T1000 (cell line): ENCODE measurements at places on chromosomes 7 and 10.
A peak's percentile ranks its signal among the peaks of the same experiment; 100 is the strongest.

- no peak for DNase-seq
These were observed 26.9 kb downstream of the FAM13C start for GRCh38 chr10:59335497-59335896.

DNA sequence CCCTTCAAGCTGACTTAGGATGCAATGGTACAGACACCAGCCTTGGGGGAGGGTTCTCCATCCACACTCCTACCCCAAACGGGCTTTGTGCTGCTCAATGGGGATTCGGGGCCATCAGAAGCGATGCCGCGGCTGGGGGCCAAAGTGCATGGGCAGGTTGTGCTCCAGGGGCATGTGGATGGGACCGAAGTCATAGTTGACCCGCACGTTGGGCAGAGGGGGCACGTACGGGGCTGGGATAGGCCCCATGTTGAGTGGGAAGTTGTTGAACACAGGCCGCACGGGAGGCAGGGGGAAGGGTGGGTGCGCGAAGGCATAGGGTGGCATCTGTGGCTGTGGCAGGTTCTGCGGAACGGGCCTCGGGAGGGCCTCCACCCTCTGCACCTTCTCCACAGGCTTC lies 158.7 kb downstream of the RNF216 start:
- no peak for DNase-seq

DNA sequence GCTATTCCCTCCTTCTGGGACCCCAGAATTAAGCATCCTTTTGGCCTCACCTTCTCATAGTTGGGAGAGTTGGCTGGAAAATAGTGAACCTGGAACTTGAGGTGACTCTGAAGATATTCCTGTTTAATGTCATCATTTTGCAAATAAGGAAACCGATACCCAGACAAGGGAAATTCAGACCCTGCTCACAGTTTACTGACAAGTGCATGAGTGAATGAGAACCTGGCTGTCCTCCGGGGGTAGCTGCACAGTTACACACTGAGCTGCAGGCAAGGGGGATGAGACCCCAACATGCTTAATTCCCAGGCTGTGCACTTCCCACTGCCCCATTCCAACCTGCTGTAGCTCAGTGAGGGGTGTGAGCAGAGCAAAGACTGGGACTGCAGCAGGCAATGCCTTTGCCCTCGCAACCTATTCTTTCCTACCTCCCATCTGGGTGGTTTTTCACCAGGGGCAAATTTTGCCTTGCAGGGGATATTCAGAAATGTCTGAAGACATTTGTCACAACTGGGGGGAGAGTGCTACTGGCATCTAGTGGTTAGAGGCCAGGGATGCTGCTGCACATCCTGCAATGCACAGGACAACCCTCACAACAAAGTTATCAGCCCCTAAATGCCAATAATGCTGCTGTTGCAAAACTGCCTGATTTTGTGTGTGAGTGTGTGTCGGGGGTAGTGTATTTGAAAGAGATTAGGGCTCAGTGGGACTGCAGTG lies 136.2 kb downstream of the SORCS3 start:
- DNase-seq = no peak

DNA sequence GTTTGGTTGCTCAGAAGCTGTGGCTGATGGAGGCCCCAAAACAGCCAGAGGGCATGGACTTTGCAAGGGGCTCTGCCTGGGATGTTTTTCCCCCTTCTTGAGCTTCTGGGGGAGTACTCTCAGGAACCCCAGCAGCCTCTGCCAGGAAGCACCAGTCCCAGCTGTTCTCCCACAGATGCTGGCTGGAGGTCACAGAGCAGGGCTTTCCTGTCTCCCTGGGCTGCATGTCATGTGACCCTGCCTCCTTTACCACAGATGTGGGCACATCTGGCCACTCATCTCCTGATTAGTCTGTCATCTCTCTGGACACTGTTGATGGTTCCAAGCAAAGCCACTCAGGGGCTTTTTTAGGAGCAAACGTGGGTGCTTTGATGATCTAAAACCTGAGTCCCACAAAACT lies 136.7 kb downstream of the NEURL1 start:
- DNase-seq = no peak

DNA sequence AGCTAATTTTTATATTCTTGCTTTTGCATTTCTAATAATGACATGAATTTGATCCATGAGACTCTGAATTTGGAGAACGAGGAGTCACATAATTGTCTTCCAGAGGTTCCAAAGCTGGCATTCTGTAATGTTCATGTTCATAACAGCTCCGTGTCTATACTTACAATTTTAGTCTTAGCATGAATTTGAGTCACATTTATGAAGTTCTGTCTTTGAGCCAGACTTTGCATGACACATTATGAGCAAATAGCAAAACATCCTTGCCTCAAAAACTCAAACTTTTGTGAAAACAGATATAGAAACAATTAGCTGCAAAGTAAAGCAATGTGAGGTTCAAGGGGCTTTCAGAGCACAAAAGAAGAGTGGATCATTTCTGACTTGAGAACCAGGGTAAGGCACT lies 44.5 kb upstream of the CAV2 start:
- DNase-seq = no peak

GRCh38 chr10:12081879-12082557 lies 13.3 kb downstream of the DHTKD1 start:
- no peak for DNase-seq

GRCh38 chr7:50793120-50793946 lies 10.6 kb upstream of the GRB10 start:
- peak; percentile 24 for DNase-seq

- no peak for DNase-seq
These were observed 896.4 kb downstream of the PCDH15 start for GRCh38 chr10:53904506-53905241.

GRCh38 chr7:99165816-99166215 lies 21.9 kb upstream of the SMURF1 start:
- DNase-seq = no peak

GRCh38 chr7:50366311-50366710 lies 61.8 kb downstream of the IKZF1 start:
- DNase-seq = no peak

DNA sequence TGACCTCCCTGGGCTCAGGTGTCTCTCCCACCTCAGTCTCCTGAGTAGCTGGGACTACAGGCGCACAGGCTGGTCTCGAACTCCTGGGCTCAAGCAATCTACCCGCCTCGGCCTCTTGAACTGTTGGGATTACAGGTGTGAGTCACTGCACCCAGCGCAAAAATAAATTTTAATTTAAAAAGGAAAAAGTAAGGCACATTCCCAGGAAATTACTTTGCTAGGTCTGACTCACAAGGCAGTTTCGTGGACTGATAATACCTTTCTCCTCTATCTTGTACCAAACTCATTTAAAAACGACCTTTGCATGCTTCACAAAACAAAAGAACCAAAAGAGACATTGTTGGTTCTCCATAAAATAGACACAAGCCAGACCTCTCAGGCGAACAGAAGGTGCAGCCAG lies 29.7 kb downstream of the PARP12 start:
- DNase-seq = no peak

DNA sequence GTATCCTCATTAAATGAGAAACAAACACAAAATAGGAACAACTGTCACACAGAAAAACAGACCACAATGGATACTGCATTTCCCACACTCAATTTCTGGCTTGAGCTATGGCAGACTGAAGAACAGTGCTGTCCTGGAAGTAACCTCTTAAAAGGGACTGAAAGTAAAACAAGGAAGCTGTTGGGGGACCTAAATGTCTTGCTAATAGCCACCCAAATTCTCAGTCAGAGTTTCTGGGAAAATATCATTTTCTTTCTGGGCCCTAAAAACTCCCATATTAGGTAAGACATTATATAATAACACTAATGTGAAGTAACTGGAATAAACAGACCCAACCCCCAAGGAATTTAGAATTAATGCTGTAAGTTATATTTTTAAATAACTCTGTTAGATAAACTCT lies 80.9 kb upstream of the TFEC start:
- no peak for DNase-seq

DNA sequence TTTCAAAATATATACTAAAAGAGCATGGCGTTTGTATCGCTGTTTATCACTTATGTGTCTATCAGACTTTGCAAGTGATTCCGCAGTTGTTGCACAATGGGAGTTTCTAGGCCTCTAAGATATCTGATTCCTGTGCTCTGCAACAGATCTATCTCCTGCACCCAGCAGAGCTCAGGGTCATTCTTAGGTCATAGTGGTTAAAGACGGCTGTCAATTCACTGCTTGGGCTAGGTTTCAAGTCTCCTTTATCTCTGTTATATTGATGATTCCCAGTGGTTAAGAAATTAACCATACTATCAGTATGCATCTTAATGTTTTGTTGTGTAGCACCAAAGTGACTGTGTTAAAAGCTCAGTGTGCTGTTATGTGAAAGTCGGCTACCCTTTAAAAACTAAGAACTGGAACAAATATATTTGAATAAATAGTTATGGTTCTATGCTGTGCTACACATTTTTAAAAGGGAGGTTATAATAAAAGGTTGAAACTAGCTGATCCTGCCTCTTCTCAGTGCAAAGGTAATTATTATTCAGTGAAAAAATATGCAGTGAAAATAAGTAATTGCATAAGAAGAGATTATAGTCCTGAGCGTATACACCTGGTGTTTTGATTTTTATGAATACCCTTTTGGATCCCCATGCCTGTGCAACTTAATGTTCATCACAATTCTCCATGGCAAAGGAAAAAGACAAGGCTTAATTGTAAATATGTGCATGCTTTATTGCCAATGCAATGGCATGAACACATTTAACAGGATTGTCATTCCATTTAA lies 24.0 kb downstream of the HOXA1 start:
- DNase-seq = no peak

DNA sequence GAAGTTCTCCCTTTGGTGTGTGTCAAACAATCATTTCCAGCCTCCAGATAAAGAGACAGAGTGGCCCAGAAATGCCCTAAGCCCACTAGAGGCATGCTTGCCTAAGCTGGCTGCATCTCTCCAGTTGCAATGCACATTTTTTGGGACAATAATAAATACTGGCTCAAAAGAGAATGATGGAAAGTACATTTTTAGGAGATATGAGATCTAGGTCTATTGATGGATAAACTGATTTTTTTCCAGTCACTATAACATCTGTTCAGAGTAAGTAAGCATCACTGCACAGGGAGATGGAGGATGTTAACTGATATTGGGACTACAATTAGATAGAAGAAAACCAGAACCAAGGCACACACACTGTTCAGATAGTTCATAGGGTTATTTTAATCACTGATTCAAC lies 553.0 kb downstream of the GRM8 start:
- DNase-seq = no peak

DNA sequence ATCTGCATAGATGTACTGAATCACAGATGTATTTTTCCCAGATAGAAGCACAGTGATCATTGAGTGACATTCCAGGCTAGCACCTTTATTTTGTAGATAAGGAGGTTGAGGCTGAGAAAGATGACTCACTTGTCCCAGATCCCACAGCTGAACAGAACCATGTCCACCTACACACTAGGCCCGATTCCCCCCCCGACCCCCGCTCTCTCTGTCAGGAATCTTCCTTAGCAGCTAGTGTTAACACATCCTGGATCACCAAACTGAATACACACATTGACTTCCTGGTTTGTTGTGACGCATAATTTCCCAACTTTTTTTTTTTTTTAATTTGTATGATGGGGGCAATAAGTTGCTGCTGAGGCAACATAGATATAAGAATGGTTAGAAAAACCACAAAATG lies 5.2 kb downstream of the SFMBT2 start:
- DNase-seq = no peak

- no peak for DNase-seq
These were observed 73.2 kb downstream of the POT1 start for GRCh38 chr7:124856299-124856888.

DNA sequence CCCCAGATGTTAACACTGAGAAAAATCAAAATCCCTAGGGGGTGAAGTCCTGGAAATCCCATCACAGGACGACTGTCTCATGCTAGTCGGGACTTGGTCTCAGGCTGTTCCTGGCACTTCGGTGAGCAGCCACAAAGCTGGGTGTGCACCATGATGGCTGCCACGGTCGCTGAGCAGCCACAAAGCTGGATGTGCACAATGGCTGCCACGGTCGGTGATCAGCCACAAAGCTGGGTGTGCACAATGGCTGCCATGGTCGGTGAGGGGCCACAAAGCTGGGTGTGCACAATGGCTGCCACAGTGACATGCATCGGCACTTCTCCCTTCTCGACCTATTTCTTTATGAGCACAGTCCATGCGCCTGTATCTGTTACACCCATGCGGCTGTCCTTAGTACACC lies 505.1 kb downstream of the TCERG1L start:
- DNase-seq = no peak

DNA sequence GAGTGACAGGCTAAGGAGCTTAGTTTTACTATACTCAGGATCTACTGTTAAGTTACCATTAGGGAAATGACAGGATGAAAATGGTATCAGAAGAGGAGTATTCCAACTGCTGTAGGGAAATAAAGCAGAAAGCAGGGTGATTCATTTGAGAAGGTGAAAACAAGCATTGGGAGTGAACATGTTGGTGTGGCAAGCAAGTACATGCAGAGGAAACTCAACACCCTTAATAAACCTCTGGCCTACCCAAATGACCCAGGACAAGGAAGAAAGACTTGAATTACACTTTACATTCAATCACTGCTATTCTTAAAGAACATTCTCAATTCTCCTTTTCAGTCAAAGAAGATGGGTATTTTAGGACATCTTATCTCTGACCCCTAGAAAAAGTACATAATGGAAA lies 28.7 kb downstream of the ERLIN1 start:
- DNase-seq = no peak

DNA sequence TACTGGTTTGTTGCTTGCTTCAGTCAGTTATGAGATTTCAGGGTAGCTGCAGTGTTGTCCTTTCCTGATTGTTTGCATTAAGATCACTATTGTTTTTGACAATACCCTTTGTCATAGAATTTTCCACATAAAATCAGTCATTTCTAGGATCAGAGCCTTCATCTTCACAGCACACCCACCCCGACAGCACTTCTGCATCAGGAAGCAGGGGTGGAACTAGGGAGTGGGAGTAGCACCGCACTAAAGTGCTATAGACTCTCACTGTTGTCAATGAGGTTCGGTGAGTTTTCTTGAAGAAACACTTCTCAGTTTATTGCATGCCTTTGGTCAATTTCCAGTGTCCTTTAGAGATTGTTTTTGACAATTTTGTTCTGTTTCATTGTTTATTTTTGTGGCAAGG lies 632.5 kb downstream of the AUTS2 start:
- DNase-seq = no peak

GRCh38 chr7:22008087-22008486 lies 62.4 kb upstream of the CDCA7L start:
- DNase-seq = no peak

GRCh38 chr7:51316262-51316665 lies 345 bp downstream of the COBL start:
- DNase-seq = no peak

GRCh38 chr7:288671-289101 lies 1.3 kb upstream of the FOXL3 start:
- DNase-seq = no peak

GRCh38 chr10:74949843-74950765 lies 123.7 kb downstream of the KAT6B start:
- no peak for DNase-seq

GRCh38 chr7:50156706-50157105 lies 63.7 kb upstream of the ZPBP start:
- no peak for DNase-seq
